ENCODE measurements at places on chromosomes 1 and 21.

DNA sequence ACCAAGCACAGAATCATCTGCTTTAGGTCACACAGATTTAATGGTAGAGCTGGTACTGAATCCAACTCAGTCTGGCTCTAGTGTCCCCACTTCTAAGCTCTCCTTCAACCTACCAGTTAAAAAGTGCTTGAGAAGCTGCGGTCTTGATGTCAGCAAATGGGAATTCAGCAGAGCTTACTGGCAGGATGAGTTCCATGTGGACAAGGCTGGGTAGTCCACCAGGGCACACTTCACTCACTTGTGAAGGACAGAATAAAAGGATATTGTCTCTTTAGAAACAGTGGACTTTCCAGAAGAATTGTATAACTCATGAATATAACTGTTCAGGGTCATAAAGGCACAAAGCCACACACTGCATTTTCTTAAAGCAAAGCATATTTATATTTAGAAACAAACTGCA lies 35.1 kb upstream of the GUCA2B start:
- DNase-seq: no peak

GRCh38 chr1:6603915-6604558 lies 1.4 kb upstream of the KLHL21 start:
- no peak for DNase-seq

- DNase-seq: no peak
Measured at GRCh38 chr21:41322496-41323382, 6.1 kb downstream of the FAM3B start.

DNA sequence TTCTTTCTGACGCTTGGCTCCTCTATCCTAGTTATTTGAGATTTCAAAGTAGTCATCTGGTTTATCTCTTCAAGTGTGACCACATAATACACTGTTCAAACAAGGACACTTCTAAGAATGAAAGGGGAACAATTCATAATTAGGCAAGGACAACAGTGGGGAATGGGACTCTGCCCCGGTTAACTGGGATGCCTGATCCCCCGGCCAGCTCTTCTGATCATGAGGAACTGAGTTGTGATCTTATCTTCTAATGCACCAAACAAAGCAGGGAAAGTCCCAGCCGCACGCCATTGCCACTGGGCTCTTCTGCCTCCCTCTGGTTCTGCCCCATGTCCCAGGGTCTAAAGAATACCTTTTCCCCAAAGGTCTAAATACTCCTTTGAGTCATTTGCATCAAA lies 158.2 kb upstream of the IRF2BP2 start:
- DNase-seq: peak; percentile 44

GRCh38 chr1:209614151-209614420 lies 30.6 kb downstream of the CAMK1G start:
- no peak for DNase-seq

All from CD4-positive, alpha-beta T cell treated with Interleukin-1 beta for 1 hour (primary cell).